ENCODE measurements at places on chromosomes 13 and 19. TPM values are rescaled to one million over a fixed set of nuclear protein-coding genes. Genes with fewer than 3 reads are reported as not detected.

GRCh38 chr13:97017322-97017721, 23.0 kb upstream of the OXGR1 start:
- peaks cover 21% of the 10 kb centered on the region for H3K4me1 ChIP-seq
- H3K36me3 ChIP-seq, result no peaks in the 10 kb centered on the region
- DNase-seq, result no peak
- no peak overlapping the region for H3K27ac ChIP-seq
- H3K27me3 ChIP-seq, result no peaks in the 10 kb centered on the region

- no peak overlapping the region for H3K27ac ChIP-seq
- no peaks in the 10 kb centered on the region for H3K4me1 ChIP-seq
- no peak overlapping the region for H3K4me3 ChIP-seq
- DNase-seq, result no peak
- no peaks in the 10 kb centered on the region for H3K27me3 ChIP-seq
These were observed 1.1 kb downstream of the FPR1 start for GRCh38 chr19:51750400-51751094.

DNA sequence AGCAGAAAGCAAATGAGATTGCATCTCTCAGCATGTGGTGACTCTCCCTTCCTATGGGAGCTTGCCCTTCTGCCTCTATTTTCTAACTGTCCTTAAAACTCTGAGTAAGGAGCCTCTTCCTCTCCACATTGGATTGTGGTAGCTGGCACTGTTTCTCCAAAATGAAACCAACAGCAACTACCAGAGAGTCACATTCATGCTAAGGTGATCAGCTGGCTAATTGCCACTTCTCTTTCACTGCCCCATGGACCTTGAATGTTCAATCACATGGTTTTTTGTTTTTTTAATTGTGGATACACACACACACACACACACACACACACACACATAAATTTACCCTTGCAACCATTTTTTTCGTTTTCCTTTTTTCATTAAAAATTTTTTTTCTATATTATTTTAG, 154.7 kb upstream of the TSC22D1 start:
- no peak overlapping the region for H3K4me3 ChIP-seq
- peaks cover 28% of the 10 kb centered on the region for H3K4me1 ChIP-seq
- no peaks in the 10 kb centered on the region for H3K27me3 ChIP-seq
- no peaks in the 10 kb centered on the region for H3K36me3 ChIP-seq
- no peak for DNase-seq

DNA sequence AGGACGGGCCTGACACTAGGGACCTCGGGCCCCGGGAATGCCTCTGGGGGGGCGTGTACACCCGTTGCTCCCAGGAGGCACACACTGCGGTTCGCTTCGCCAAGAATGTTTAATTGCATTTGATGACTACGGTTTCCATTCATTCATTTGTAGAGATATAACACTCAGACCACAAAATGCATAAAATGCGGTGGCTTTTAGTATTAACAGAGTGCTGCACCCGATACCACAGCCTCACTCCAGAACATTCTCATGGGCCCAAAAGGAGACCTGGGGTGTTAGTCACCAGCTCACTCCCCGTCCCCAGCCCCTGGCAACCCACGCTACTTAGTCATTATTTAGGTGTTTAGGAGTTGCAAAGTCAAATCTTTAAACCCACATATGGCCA, 21.8 kb downstream of the HCN2 start:
- no peaks in the 10 kb centered on the region for H3K4me1 ChIP-seq
- H3K36me3 ChIP-seq, result no peaks in the 10 kb centered on the region
- H3K4me3 ChIP-seq, result no peak overlapping the region
- DNase-seq, result no peak
- no peak overlapping the region for H3K27ac ChIP-seq

The ZNF787 gene
- 60.0 TPM for total RNA-seq

Measured in Caco-2 (cell line).